ENCODE measurements at places on chromosomes 3 and 15.

DNA sequence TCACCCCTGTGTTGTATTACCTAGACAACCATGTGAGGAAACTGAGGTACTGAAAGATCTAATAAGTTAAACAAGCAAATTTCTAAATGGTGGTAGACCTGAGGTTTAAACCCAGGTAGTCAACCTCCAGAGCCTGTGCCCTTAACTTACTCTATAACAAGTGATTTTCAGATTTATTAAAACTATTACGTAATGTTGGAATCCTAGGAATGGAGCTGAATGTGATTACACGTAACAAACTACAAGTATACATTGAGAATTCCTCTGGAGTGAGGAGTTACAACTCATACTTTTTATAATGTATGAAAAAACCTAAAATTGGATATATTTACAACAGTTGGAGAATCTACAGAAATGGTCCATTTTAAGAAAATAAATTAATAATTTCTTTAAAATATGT, 18.0 kb downstream of the FAM98B start:
- no peak for DNase-seq

DNA sequence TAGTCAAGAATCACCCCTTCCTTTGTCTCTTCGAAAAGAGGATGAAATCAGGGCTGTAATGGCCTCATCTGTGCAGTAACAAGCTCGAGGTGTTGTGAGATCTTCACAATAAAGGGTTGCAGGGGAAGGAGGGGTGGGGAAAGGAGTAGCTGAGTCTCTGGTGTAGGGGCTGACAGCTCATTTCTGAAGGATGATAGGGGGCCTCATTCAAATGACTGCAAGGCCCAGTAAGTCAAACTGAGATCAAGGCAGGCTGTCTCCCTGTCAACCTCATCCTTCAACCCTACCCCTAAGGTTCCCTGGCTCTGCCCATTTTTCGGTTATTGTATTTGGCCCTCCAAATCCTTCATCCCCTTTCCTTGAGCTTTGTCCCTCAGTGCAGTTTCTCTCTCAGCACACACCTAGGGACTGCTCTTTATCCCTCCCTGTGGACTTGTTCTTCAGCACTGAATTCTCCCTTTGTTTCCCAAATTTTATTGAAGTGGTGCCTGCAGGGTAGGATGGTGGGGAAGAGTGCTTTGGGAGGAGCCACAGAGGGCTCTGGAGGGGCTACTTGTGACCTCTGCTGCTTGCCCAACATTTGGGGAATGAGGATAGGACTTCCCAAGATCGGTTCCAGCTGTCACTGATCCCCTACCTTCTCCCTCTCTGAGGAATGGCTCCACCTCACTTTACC, 38.1 kb downstream of the ZNF589 start:
- no peak for DNase-seq

GRCh38 chr3:38133557-38134405, 3.1 kb downstream of the ACAA1 start:
- DNase-seq: no peak

DNA sequence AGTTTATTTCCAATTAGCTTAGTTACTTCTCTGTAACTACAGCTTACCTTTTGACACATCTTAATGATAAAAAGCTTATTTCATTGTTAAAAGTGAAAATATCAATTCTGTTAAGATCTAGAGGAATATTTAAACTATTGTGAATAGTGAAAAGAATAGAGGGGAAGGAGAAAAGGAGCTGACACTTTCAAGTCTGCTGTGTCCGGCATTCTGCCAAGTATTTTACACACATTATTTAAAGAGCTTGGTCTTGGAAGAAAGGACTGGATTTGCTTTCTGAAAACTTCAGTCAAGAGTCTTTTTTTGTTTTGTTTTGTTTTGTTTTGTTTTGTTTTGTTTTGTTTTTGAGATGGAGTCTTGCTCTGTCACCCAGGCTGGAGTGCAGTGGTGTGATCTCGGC, 34.8 kb downstream of the CCDC80 start:
- no peak for DNase-seq

DNA sequence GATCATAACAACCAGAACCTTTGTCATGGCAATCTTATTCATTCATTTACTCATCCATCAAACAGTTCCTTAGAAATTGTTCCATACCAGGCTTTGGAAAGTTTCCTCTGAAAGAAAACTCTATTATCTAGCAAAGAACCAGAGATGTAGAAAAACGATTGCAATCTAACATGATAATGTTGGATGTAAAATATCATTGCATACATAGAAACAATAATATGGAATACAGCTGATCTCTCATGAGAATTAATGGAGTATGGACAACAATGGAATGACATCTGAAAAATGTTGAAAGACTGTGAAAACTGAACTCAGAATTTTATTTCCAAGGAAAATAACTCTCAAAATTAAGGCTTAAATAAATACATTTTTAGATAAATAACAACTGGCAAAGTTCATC, 665.4 kb downstream of the NLGN1 start:
- no peak for DNase-seq

- DNase-seq: no peak
Measured at GRCh38 chr15:27722102-27722501, 377.0 kb downstream of the OCA2 start.

DNA sequence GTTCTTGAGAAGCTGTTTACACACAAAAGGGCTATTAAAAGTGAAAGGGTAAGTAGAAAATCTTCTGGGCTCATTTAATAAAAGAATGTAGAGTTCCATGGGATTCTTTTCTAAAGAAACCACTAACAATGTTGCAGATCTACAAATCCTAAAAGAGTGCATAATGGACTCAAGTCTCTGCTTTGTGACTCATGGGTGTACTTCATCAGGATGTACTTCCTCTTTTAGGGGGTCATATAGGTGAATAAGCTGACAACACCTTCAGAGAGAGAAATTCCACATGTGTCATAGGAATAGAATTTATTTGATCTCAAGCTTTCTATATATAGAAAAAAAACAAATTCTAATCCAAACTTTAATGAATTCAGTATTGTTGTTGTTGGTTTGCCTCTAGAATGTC, 355.5 kb downstream of the TIGIT start:
- DNase-seq: no peak

- DNase-seq: no peak
Measured at GRCh38 chr3:42685891-42686820, 819 bp downstream of the KLHL40 start.

DNA sequence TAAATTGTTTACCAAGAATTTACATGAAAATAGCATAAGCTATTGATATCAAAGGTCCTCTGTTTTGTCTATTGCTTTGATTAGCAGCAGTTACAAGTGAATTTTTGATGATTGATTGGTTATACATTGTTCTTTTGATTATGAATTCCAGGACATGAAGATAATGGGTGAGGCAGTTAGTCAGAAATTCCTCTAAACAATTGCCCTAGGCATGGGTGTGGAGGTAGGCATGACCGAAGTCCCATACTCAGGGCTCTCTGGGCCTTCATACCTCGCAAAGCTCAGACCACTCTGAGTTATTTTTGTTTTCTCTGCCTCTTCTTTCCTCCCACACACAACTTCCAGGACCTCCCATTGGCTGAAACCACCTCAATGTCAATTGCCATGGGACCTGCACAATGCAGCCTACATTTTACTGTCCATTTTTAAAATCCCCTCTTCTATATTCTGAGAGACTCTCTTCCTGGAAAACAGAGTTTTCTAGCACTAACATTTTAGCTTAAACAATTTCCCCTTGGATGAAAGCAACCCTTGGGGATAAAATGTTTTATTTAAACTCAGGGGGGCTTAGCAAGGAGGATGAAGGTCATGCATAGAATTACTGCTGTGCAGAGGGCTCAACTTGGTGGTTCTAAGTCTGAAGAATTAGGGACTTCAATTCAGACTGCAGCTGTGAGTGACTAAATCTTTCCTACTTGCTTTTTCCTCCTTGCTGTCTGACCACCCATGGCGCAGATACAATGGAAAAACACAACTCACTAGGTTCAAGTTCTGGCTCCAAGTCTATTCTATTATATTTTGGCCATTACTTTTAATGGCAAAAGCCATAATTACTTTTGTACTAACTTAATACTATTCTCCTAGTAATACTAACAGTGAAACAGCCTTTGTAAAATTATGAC, 594.8 kb downstream of the NTRK3 start:
- no peak for DNase-seq

GRCh38 chr3:195156286-195156890, 114.6 kb downstream of the XXYLT1 start:
- no peak for DNase-seq

DNA sequence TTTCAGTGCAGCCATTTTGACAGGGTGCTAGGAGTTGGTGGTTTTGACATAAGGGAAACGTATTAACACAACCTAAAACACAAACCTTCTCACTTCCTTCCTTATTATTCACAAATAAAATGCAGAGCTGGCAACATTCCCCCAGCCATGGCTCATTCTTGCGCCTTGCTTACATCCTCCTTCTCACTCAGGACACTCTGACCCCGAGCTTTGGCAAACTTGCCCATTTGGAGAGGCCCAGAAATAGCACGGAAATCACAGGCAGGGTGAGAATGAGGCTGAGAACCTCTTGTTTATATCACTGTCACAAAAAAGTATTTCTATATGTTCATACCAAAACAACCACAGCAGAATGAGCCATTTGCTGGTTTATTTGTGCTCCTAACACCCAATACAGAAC, 244.3 kb downstream of the NTRK3 start:
- no peak for DNase-seq

- no peak for DNase-seq
Measured at GRCh38 chr3:77526573-77527113, 486.7 kb downstream of the ROBO2 start.

- DNase-seq: no peak
Measured at GRCh38 chr3:126329927-126330725, 27.1 kb downstream of the KLF15 start.

GRCh38 chr3:156674911-156675829, 780 bp downstream of the TIPARP start:
- DNase-seq: no peak

- DNase-seq: no peak
Measured at GRCh38 chr3:195059006-195059350, 212.0 kb downstream of the XXYLT1 start.

- DNase-seq: no peak
Measured at GRCh38 chr3:81437683-81438082, 323.8 kb downstream of the GBE1 start.

DNA sequence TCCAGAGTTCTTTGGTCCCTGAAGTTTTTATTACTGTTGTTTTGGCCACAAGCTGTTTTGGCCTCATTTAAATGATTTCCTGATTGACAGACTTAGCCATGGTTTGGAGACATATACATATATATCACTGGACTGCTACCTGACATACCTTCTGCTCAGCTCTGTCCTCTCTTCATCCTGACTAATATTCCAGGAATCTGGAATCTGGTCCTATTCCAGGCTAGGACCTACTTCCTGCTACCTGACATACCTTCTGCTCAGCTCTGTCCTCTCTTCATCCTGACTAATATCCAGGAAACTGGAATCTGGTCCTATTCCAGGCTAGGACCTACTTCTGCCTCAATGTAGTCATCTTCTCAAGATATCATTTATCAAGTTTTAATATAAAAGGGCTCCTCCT, 724.4 kb upstream of the ROBO1 start:
- DNase-seq: no peak

GRCh38 chr3:126245811-126246727, 65.7 kb upstream of the ALDH1L1 start:
- no peak for DNase-seq

DNA sequence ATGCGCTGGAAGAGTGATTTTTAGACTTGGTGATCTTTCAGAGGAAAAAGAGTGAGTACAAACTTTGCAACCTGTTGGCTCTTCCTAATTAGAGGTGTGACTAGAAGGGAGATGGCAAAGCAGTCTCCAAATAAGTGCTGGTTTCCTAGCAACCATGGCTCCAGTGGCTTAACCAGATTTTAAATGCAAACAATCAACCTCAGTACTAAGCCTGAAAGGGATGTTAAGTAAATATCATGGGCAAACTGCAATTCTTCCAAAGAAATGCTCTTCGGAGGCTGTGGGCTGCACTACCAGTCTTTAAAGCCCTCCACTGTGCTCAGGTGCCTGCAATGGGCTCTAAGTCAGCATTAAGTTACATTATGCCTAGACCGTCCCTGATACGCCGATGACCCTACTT, 678.1 kb upstream of the CCDC54 start:
- peak; percentile 83 for DNase-seq

DNA sequence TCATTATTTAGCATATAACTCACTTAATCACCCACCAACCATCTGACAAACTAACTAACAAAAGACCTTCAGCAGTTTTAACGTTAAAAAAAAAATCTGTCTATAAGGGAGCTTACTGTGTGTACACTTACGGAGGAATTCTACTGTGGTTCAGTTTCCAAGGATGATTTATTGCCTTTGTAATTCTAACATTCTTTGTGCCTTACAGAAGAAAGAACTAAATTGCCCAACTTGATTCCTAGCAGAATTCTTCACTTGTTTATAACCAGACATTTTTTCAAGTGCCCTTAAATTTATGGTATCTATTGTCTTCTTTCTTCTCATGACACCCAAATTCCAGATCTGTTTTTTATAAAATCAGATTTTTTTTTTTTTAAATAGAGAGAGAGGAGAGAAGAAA, 119.7 kb upstream of the IGSF10 start:
- no peak for DNase-seq

- no peak for DNase-seq
Measured at GRCh38 chr3:77348244-77348855, 308.5 kb downstream of the ROBO2 start.

DNA sequence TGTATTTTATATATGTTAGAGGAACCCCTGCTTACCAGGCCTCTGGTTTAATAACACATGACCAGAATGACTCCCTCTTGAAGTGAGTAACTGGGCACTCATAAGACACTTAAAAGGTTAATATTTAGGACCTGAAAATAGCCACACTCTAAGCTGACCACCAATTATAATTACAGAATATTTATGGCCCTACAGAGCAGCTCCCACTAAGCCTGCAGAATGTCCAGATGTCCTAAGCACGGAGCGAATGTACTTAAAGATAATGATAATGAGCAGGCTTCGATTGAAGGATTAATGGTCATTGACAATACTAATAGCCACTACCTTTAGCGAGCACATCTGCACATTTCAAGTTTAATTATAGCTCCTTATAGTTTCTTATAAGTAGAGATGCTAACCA, 22.8 kb upstream of the KCTD6 start:
- no peak for DNase-seq

- DNase-seq: no peak
Measured at GRCh38 chr3:190677001-190677400, 163.1 kb downstream of the IL1RAP start.

GRCh38 chr15:92579931-92580470, 75.6 kb downstream of the FAM174B start:
- DNase-seq: no peak

GRCh38 chr3:190616637-190617036, 102.8 kb downstream of the IL1RAP start:
- no peak for DNase-seq

All from DMS153 (cell line).